Karpas-422 (cell line): ENCODE measurements at places on chromosomes 1 and 21. TPM values are rescaled to one million over a fixed set of nuclear protein-coding genes. Genes with fewer than 3 reads are reported as not detected.
A peak's percentile ranks its signal among the peaks of the same experiment; 100 is the strongest.

OR10Z1 gene
- not detected in 2 replicates for total RNA-seq

RBP7 gene
- total RNA-seq = not detected in 2 replicates

KCNQ4 gene
- 2.3 and 3.2 TPM in 2 replicates for total RNA-seq

SIM2 gene
- total RNA-seq = not detected in 2 replicates

GRCh38 chr1:204405988-204406387 lies 5.6 kb downstream of the PPP1R15B start:
- H3K4me1 ChIP-seq = peaks cover 28% of the 10 kb centered on the region
- no peak for DNase-seq
- peak overlapping the region; percentile 32 for H3K4me3 ChIP-seq

CLCA2 gene
- not detected in 2 replicates for total RNA-seq

DNA sequence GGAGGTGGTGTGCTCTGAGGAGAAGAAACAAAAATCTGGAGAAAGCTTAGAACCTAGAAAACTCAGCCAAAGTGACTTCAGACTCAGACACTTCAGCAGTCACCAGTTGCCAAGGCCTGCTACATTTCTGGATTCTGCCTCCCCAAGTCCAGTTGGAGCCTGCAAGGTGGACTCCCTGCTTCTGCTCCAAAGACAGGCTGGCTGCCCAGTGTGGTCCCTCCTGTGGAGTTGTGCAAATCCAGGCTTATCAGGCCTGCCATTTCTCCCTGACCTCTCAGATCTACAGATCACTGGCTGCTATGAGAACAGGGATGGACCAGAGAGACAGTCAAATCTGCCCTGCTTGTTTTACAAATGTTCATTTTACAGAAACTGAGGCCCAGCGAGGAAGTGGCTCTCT lies 9.9 kb downstream of the CACHD1 start:
- H3K27me3 ChIP-seq = no peaks in the 10 kb centered on the region
- H3K36me3 ChIP-seq = no peaks in the 10 kb centered on the region
- no peak overlapping the region for H3K27ac ChIP-seq
- no peaks in the 10 kb centered on the region for H3K4me1 ChIP-seq
- DNase-seq = no peak
- no peak overlapping the region for H3K4me3 ChIP-seq

DNA sequence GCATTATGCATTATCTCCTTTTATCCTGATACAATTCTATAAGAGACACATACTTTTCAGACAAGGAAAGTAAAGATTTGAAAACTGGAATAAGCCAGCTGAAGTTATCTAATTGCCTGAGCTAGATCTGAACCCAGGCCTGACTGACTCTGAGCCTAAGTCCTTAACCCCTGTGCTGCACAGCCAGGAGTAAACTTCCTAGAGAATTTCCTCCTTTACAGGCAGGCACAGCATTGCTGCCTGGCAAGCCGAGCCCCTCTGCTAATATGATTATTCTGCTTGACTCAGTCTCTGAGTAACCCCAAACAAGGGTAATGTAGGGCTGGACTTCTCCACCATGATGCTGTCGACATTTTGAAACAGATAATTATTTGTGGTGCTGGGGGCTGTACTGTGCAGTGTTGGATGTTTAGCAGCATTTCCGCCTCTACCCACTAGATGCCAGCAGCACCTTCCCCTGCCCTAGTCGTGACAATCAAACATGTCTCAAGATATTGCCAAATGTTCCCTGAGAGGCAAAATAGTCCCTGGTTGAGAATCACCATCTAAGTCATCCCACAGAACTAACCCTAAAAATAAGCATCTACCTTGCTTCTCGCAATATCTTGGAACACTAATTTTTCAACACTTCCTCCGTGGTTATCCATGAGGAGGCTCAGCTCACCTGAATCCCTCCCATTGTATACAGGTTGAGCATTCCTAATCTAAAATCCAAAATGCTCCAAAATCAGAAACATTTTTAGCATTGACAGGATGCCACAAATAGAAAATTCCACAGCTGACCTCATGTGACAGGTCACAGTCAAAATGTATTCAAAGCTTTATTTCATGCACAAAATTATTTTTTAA lies 18.5 kb downstream of the CAMK1G start:
- no peak overlapping the region for H3K4me3 ChIP-seq
- no peak overlapping the region for H3K27ac ChIP-seq
- H3K36me3 ChIP-seq = no peaks in the 10 kb centered on the region
- DNase-seq = peak; percentile 63
- no peaks in the 10 kb centered on the region for H3K27me3 ChIP-seq

DNA sequence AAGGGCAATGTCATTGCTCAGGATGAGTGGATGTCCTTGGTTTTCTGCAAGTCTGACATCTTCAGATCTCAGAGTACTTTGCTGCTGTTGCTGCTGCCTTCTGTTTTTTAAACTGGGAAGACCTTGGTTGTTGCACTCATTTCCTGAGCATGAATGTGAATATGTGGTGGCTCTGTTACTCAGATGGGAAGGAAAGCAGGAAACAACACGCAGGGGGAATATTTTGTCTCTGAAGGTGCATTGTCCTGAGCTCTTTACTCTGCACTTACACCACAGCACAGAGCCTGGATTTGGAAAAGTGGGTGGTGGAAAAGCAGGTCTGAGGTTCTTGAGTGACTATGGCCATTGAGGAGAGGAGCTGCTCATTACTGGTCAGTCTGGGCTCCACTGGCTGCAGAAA lies 36.3 kb downstream of the PTGFRN start:
- no peak overlapping the region for H3K4me3 ChIP-seq
- no peaks in the 10 kb centered on the region for H3K27me3 ChIP-seq
- H3K36me3 ChIP-seq = no peaks in the 10 kb centered on the region
- no peak for DNase-seq
- H3K27ac ChIP-seq = no peak overlapping the region

DNA sequence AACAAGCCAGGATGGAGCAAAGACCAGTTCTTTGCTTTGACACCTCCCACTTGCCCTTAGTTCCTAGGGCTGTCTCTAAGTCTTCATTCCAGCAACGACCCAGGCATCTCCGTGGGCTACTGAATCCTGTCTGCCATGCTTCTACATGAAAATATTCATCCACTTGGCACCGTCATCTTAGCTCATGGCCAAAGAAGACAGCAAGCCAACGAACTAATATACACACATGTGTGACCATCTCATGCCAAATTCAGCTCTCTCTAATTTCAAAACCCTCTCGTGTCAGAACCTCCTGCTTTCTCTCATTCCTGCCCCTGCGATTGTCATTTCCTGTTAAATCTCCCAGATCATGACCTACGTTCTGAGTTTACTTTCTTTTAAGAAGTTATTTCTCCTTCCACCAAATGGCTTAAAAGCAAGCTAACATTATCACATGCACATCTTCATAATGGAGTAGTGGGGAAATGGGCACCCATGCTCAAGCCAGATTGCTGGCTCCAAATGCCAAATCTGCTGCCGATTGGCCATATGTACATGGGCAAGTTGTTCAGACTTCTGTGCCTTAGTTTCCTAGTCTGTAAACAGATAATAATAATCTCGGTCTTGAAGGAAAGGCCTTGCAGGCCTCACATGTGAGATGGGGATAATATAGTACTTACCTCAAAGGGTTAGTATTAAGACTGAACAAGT lies 373.4 kb downstream of the USH2A start:
- no peaks in the 10 kb centered on the region for H3K27me3 ChIP-seq
- no peaks in the 10 kb centered on the region for H3K4me1 ChIP-seq
- no peak for DNase-seq

UROD gene
- 99.1 and 127 TPM in 2 replicates for total RNA-seq

SYT14 gene
- not detected in 2 replicates for total RNA-seq

GRCh38 chr1:163201906-163202305 lies 810 bp downstream of the RGS5 start:
- no peaks in the 10 kb centered on the region for H3K36me3 ChIP-seq
- no peaks in the 10 kb centered on the region; the same call in 1 of the 2 replicates for H3K27me3 ChIP-seq
- DNase-seq = no peak
- peaks cover 4% of the 10 kb centered on the region for H3K4me1 ChIP-seq

- peaks cover 48% of the 10 kb centered on the region for H3K36me3 ChIP-seq
- H3K27ac ChIP-seq = no peak overlapping the region
- peak; percentile 84 for DNase-seq
- H3K4me1 ChIP-seq = no peaks in the 10 kb centered on the region
- peak overlapping the region; percentile 28; the same call in 1 of the 2 replicates for H3K4me3 ChIP-seq
- no peaks in the 10 kb centered on the region for H3K27me3 ChIP-seq
Observed at GRCh38 chr1:226643177-226643576, 94.6 kb downstream of the STUM start.

DNA sequence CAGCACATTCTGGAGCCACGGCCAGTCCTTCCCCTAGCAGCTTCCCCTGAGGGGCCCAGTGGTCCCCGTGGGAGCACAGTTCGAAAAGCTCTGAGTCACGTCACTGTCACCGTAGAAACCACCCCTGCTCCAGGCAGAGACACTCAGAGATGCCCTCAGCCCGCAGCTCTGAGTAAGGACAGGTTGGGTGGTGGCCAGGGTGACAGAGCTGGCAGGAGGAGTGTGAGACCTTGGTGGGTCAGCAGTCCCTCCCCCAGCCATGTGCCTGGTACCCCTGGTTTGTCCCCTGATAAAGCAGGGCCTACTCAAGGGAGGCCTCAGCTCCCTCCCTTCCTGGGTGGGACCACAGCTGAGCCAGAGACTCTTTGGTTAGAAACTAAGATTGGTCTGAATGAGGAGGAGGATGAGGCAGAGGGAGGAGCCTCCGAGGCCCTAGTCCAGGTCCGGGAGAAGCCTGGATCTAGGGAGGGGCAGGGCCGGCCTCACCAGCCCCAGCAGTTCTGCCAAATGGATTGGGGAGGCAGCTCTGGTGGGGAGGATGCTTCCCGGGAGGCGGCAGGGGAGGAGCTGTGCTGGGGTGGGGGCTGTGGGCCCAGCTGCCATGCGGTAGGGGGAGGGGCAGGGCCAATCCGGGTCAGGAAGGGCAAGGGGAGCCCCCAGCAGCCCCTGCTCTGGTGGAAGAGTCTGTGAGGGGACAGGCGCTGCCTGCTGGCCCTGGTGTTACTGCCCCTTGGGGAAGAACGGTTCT lies 55.2 kb downstream of the SLC9A1 start:
- H3K4me1 ChIP-seq = peaks cover 55% of the 10 kb centered on the region
- 0 out of 2 replicates have a peak, but pooled peaks cover 15% of the 10 kb centered on the region for H3K36me3 ChIP-seq
- peak overlapping the region; percentile 86 for H3K27ac ChIP-seq
- peak; percentile 93 for DNase-seq

- no peak overlapping the region for H3K27ac ChIP-seq
- DNase-seq = no peak
- peaks cover 22% of the 10 kb centered on the region for H3K4me1 ChIP-seq
- H3K36me3 ChIP-seq = 0 out of 2 replicates have a peak, but pooled peaks cover 2% of the 10 kb centered on the region
Observed at GRCh38 chr1:218346391-218347204, 1.5 kb downstream of the TGFB2 start.

DNA sequence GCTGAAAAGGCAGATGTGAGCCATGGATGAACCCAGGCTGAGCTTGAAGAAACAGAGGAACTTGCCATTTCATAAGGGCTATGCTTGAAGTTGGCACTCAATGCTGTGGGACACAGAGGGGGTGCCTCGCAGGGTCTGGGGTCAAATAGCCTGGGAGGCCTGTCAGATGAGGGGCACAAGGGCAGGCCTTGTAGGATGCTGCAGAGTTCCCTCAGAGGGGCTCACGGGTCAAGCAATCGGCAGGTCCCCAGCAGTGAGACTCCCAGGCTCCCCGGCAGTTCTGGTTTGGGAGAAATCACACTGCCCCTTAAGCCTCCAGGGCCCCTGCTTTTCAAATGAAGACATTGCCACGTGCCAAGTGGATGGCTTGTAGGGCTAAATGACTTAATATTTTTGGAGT lies 116.7 kb upstream of the GRIK3 start:
- no peaks in the 10 kb centered on the region for H3K27me3 ChIP-seq
- H3K4me1 ChIP-seq = peaks cover 3% of the 10 kb centered on the region
- H3K4me3 ChIP-seq = no peak overlapping the region
- no peak overlapping the region for H3K27ac ChIP-seq
- H3K36me3 ChIP-seq = no peaks in the 10 kb centered on the region

GRCh38 chr1:161009602-161010211 lies 11.2 kb downstream of the F11R start:
- H3K27me3 ChIP-seq = no peaks in the 10 kb centered on the region
- no peaks in the 10 kb centered on the region for H3K36me3 ChIP-seq
- no peak overlapping the region for H3K27ac ChIP-seq
- H3K4me3 ChIP-seq = no peak overlapping the region
- H3K4me1 ChIP-seq = peaks cover 13% of the 10 kb centered on the region

GRCh38 chr1:186566140-186566855 lies 105.4 kb upstream of the PDC start:
- H3K27ac ChIP-seq = no peak overlapping the region
- H3K27me3 ChIP-seq = no peaks in the 10 kb centered on the region
- no peak for DNase-seq
- H3K36me3 ChIP-seq = no peaks in the 10 kb centered on the region
- no peaks in the 10 kb centered on the region for H3K4me1 ChIP-seq

XCL1 gene
- not detected in 2 replicates for total RNA-seq

DNA sequence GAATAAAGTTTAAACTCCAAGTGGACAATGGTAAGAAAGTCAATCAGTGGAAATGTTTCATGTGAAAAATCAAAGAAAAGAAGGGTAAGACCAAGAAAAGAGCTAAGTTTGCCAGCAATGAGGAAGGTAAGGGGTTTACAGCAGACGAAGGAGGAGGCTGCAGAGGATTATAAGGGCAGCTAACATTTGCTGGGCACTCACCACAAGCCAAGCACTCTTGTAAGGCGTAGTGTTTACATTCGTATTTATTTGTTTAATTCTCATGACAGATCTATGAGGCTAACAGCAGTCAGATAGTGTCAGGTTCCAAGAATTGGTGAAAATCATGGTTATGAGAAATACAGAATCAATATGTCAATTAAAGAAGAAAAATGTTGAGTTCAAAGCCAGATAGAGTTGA lies 75.2 kb upstream of the NGF start:
- no peaks in the 10 kb centered on the region for H3K27me3 ChIP-seq
- H3K4me3 ChIP-seq = no peak overlapping the region
- H3K4me1 ChIP-seq = no peaks in the 10 kb centered on the region
- H3K27ac ChIP-seq = no peak overlapping the region
- no peak for DNase-seq

GRCh38 chr1:15260418-15261154 lies 13.6 kb downstream of the FHAD1 start:
- no peak overlapping the region for H3K4me3 ChIP-seq
- no peak overlapping the region for H3K27ac ChIP-seq
- no peaks in the 10 kb centered on the region for H3K36me3 ChIP-seq
- no peak for DNase-seq
- H3K27me3 ChIP-seq = no peaks in the 10 kb centered on the region
- no peaks in the 10 kb centered on the region for H3K4me1 ChIP-seq

GRCh38 chr1:225942574-225942973 lies 1.6 kb upstream of the LEFTY2 start:
- no peak for DNase-seq
- H3K27me3 ChIP-seq = no peaks in the 10 kb centered on the region
- peaks cover 9% of the 10 kb centered on the region for H3K4me1 ChIP-seq
- no peaks in the 10 kb centered on the region for H3K36me3 ChIP-seq
- no peak overlapping the region for H3K27ac ChIP-seq
- H3K4me3 ChIP-seq = no peak overlapping the region

CLDN17 gene
- not detected in 2 replicates for total RNA-seq
